Gastroesophageal sphincter (tissue), 4 donors: ENCODE measurements at places on chromosomes 1 and 21.
A peak's percentile ranks its signal among the peaks of the same experiment; 100 is the strongest.

GRCh38 chr1:45260244-45260643, 53.8 kb upstream of the ZSWIM5 start:
- no peak for ATAC-seq

DNA sequence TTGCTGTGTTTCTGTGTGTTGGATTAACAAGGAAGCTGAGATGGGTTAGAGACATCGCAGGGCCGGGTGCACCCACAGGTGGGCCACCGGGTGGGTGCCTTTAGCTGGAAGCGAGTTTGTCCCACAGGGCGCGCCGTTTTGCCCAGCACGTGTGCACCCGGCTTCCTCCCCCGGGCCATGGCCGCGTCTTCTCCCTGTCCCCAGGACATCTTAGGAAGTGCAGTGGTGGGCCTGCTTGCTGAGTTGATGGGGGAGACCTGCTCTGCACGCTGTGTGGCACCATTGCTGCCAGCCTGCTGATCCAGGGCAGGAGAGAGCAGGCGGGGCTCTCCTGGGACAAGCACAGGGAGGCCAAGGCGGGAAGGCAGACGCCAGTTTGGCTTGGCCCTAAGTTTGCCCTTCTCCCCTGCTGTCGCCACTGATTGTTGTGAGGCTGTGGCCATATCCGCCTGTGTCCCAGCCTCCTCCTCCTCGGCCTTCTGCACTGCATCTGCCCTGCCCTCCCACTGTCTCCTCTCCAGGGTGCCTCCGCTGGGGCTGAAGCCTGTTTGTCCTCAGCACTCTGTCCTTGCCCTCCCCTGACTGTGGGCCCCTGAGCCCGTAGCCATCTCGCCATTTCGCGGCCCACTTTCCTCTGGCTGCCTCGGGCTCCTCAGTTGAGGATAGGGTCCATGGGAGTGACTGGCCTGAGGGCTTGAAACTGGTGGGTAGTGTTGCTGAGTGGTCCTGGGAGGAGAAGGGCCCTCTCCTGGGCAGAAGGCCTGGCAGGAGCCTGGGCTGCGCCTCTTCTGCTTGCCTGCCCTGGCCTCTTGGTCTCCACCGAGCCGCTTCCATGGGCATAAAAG, 47.6 kb downstream of the PKNOX1 start:
- ATAC-seq, result no peak

DNA sequence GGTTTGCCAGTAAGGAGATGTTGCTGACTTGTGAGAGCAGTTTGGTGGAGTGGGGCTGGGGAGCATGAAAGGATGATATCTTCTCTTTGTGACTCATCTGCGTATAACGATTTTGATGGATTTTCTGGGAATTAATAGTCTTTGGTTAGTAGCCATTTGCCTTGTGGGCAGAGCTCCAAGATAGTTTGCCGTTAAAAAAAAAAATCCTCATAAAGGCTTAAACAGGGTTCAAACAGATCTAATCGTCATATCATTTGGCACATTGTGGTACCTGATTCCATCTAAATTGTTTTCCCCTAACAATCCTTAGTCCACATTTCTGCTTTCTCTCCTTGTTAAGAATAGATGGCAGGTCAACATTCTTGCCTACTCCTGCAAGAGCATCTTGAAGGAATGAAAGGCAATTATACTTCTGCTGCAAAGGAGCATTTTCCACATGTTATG, 168.0 kb downstream of the PPP1R12B start:
- no peak for ATAC-seq

DNA sequence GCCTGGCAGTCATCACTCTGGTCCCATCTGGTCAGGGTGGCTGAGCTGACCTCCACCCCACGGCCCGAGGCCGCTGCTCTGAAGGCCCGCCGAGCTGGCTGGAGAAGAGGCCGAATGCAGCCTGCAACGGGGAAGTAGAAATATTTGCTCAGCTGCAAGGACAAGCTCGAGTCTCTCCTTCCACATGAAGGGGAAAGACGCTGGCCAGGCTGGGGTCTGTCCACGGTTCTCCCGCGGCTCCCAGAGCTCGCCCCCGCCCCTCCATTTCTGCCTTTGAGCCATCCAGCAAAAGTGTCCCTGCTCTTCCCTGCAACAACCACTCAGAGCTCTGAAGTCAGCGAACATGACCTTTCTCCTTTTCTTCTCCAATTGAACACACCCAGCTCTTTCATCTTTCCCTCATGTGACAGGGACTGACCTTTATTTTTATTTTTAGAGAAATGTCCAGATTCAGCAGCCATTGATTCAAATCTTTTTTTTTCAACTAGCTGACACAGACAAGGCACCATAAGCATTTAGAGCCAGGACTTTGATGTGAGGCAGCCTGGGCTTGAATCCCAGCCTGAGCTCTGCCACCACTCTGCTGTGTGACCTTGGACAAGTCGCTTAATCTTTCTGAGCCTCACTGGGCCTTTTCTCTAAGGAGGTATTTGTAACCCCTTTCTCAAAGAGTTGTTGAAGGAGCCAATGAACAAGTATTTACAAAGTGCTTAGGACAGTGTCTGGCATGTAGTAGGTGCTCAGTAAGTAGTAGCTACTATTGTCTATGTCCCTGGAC, 149.3 kb upstream of the WNT4 start:
- no peak for ATAC-seq

GRCh38 chr1:115640384-115640783, 1.4 kb upstream of the VANGL1 start:
- no peak for ATAC-seq

GRCh38 chr21:44742418-44743153, 31.2 kb upstream of the TSPEAR start:
- no peak for ATAC-seq

DNA sequence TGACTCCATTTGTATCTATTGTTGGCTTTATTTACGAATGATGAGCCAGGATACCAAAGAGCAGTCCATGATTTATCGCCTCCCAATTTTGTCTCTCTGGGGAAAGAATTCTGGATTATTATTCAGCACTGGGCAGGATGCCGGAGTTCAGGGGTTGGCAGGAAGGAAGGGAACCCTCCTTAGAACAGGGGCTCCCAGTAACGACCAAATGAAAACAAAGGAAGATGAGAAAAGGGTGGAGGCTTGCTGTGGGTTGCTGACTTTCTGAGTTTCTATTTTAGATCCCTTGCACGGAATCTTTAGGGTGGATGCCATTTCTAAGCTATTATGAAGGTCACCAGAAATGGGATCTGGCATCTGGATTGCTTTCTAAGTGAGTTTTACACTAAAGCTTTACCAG, 231.2 kb upstream of the LYPLAL1 start:
- ATAC-seq, result no peak

DNA sequence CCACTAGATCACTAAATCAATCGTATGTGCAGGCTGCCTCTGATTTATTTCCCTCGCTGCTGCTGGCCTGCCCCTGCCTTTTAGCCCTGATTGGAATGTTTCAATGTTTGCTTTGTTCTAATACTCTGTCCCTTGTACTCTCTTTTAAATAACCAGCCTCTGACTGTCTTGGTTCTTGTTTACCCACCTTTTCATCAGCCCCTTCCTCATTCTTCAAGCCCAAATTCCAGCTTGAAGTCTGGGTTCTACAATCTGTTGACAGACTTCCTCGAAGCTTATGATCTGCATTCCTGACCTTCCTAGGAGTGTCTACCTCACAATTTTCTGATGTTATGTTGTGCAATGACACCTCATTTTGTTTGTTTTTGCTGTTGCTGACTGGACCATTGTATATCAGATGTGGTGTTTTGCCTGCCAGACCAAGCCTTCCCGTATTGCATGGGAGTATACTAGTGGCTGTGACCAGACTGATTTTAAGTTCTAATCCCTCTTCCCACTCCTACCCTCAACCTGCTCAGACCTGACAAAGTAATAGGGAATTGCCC, 46.6 kb upstream of the APOBEC4 start:
- no peak for ATAC-seq

- ATAC-seq, result no peak
These were observed 2.9 kb upstream of the CLSTN1 start for GRCh38 chr1:9826616-9827015.

DNA sequence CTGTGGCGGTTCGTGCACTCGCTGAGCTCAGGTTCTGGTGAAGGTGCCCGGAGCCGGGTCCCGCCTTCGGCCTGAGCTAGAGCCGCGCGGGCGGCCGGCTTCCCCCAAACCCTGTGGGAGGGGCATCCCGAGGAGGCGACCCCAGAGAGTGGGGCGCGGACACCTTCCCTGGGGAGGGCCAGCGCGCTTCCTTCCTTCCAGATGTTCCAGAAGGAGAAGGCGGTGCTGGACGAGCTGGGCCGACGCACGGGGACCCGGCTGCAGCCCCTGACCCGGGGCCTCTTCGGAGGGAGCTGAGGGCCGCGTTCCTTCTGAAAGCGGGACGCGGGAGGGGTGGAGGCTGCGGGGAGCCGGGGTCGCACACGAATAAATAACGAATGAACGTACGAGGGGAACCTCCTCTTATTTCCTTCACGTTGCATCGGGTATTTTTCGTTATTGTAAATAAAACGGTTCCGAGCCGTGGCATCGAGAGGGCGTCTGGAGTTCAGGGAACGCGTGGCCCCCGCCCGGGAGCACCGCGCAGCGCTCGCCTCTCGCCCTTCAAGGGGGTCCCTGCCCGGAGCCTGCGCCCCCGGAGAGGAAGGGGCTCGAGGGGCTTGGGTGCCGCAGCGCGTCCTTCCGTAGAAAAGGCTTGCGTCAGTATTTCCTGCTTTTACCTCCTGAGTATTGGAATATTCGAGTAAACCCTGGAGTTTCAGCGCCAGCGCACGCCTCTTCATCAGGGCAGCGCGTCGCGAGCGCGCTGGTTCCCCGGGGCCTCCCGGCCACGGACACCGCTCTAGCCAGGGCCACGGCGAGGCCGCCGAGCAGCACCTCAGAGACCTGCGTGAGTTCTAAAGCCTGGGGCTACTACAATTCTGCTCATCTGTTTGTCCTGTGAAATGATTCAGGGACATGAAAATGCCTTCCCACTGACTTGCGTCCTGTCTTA, 11.5 kb downstream of the YBEY start:
- no peak for ATAC-seq

GRCh38 chr1:34929497-34929852, at the start of gene DLGAP3:
Gene DLGAP3, minus strand, starts transcription at chr1:34929650. Its CDS starts 24,267 bp downstream, at chr1:34905383.
- no peak for ATAC-seq

GRCh38 chr1:187451238-187451637, 622.5 kb downstream of the PLA2G4A start:
- no peak for ATAC-seq

- ATAC-seq, result peak; percentile 75
These were observed 21.4 kb downstream of the SLC2A7 start for GRCh38 chr1:9004700-9005394.

DNA sequence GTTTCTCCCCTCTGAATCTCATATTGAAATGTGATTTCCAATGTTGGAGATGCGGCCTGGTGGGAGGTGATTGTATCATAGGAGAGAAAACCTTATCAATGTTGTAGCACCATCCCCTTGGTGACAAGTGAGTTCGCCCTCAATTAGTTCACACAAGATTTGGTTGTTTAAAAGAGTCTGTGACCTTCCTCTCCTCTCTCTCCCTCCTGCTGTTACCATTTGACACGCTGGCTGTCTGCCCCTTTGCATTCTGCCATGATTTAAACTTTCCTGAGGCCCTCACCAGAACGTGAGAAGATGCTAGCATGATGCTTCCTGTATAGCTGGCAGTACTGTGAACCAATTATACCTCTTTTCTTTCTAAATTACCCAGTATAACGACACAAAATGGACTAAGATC, 730.9 kb upstream of the PRMT6 start:
- ATAC-seq, result no peak

DNA sequence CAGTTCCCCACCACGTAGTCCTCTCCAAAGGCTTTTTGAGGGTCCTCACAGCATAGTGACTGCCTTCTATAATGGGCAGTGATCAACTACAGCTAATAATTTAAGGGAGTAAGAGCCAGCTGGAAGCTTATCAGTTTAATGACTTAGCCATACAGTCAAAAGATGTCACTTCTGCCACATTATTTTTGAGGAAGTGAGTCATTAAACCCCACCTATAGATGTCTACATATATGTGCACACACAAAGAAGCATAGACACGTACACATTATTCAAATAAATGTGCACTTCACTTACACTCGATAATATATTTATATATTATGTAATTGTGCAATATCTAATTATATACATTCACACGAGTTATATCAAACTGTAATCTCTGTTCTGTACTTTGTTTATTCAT, 1704.7 kb downstream of the KCNT2 start:
- ATAC-seq, result no peak

GRCh38 chr1:244231572-244232315, 180.7 kb downstream of the ZBTB18 start:
- peak; percentile 50 for ATAC-seq

GRCh38 chr1:13540866-13541265, 27.1 kb upstream of the LRRC38 start:
- ATAC-seq, result peak; percentile 34

DNA sequence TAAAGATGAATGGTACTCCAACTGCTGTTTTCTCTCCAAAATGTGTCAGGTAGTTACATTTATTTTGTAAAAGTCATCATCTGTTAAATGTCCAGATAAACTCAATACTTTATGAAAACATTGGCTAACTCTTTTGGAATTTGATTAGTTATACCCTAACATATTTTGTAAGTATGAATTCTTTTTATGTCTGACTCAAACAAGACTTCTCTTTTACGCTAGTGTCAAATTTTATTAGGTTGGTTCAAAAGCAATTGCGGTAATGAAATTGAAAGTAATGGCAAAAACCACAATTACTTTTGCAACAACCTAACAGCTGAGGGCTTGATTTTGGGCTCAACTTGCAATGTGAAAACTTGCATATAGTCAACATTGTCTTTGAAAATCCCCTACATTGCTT, 41.0 kb upstream of the USP25 start:
- ATAC-seq, result no peak

- ATAC-seq, result no peak
These were observed 11.8 kb downstream of the DRAM2 start for GRCh38 chr1:111127923-111128643.

DNA sequence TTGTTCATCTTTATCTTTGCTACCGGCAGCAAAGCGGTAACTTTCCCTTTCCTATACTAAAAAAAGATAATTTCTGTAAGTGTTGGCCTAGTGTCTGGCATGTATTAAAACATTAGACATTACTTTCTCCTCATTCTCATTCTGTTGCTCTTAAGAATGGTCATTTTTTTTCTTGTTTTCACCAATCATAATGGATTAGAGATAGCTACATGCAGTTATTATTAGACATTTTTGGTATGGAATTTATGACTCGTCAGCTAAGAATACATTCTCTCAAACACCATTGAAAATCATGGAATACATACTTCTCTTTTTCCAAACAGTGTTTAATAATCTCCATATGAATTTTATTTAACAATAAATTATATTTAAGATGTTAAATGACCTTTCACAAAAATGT, 1154.6 kb downstream of the BRINP3 start:
- no peak for ATAC-seq

DNA sequence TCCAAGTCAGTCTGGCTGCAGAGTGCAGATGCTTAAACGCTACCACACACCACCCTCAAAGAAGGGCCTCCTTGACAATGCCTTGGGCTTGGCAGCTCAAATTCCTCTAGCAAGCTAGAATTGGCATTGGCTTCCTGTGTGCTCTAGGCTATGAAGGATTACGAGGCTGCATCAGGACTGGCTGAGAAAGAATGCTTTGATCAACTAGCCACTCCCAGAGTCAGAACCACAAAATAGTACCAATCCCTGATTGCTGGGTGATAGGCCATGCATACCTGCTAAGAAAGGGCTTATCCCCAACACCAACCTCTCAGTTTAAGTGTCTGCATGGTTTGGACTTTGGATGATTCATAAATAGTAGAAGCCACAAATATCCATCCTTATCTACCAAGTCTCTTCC, 504.9 kb downstream of the OMA1 start:
- no peak for ATAC-seq
